ENCODE measurements at places on chromosomes 5 and 9.

DNA sequence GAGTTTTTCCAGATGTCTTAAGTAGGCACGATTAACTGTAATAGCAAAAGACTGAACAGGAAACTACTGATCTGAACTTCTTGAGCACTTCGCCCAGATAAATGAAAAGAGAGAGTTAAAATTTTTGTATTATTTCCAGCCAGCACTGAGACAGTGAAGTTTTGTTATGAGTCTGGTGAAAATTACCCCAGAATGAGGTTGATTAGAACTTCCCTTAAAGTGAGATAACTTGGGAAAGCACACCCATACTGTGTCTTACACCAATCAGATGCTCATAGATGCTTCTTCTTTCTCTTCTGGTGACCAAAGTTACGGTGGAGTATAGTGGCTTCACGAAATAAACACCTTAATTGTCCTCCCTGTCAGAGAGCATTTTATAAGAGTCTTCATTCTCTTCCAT is 131.8 kb upstream of the SLC12A2 start:
- DNase-seq, result no peak

- DNase-seq, result no peak
These were observed 107.4 kb downstream of the SCAMP1 start for GRCh38 chr5:78467752-78468357.

DNA sequence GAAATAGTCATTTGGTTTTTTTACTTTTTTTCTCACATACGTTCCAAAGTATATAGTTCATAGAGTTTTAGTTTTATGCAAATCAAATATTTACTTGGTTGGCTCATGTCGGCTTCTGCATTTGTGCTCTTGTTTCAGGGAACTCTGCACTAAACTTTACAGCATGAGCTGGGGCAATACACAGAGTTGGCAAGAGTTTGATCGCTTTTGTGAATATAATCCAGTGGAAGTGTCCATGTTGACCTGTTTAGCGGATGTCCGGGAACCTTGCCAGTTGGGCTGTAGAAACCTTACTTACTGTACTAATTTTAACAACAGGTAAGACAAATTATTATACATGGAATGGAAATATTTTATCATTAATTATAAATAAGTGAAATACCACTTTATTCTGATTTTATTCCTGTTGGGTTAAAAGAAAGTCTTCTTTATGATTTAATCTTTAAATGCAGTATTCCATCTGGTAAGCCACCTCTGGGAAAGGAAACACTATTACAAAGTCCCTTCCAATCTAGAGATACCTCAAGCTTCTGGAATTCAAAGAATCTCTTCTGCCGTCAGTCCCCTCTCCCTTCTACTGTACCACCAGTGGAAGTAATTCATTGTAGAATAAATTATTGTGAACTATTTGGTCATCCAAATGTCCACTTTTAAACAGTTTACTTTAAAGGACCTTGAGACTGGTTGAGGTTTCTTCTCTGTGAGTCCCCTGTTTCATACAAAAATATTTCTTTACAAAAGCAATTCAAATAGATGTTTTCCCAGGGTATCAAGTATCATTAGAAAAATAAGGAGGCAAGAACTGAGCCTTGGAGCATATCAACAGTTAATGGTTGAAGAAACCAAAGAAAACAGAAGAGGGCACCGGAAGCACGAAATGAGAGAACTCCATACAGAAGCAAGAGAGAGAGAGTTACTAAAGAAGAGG is 45.2 kb upstream of the GLIPR2 start:
- no peak for DNase-seq

DNA sequence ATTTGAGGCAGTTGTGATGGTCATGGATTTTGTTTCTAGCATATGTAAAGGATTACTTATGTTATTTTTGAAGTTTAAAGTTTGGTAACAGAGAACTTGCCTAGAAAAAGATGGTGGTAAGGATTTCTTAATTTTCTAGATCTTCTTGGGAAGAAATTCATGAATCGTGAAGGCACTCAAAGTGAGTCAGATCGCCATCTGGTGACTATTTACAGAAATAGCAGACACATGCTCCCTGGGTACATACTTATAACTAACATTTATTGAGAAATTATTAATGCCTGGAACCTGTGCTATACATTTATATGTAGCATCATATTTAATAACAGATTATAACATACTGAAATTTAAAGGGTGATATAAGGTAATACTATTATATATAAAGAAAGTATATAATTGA is 299.7 kb downstream of the IZUMO3 start:
- no peak for DNase-seq

DNA sequence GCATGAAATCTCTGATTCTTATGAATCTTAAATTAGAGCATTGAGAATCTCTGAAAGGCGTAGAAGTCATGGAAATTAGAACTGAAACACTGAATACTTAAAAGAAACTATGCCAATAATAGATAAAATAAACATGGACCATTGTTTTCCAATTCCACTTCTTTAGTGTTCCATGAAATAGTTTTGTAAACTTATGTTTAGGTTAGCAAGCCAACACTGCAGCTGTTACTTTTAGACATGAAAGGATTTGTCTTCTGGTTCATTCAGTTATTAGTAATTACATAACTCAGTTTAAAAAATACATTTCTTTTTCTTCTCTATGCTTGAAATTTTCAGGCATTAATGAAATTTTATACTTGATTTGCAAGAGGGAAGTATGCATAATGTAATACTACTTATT is 733.4 kb upstream of the NUDT12 start:
- DNase-seq, result no peak

DNA sequence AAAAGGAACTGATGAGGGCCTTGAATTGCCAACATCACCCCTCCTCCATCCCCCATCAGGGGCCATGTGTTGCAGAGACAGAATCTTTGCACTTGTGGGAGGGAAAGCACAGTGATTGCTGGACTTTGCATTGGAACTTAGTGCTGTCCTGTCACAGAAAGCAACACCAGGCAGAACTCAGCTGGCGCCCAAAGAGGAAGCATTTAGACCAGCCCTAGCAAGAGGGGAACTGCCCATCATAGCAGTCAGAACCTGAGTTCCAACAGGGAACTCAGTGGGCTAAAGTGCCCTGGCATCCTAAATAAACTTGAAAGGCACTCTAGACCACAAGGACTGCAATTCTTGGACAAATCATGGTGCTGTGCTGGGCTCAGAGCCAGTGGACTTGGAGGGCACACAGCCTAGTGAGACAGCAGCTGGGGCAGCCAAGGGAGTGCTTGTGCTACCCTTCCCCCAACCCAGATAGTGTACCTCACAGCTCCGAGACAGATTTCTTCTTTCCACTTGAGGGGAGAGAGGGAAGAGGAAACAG is 128.1 kb downstream of the ACTL7B start:
- DNase-seq, result no peak

GRCh38 chr5:136054142-136055019 is 25.6 kb downstream of the TGFBI start:
- no peak for DNase-seq

DNA sequence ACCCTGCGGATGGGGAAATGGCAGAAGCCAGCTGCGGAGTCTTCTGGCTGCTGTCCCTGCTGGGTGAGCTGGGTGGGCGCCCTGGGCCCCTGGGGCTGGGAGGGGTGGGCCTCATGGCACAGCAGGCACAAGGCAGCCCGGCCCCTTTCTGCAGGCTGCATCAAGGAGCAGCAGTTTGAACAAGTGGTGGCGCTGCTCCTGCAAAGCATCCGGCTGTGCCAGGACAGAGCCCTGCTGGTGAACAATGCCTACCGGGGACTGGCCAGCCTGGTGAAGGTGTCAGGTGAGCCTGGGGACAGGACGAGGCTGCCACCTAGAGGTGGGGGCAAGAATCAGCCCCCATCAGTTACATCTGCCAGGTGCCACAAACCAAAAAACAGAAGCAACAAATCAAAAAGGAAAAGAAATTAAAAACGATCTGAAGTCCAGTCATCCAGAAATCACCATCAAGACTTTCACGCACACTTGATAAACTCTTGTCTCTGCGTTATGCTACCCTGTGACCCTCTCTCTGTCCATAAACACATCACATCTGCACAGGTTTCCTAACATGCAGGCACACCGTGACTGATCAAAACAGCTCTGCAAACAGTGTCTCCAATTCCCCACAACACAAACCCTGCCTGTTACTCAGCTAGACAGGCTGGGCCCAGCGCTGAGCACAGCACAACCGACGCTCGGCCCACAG is 13.9 kb downstream of the REXO4 start:
- no peak for DNase-seq

DNA sequence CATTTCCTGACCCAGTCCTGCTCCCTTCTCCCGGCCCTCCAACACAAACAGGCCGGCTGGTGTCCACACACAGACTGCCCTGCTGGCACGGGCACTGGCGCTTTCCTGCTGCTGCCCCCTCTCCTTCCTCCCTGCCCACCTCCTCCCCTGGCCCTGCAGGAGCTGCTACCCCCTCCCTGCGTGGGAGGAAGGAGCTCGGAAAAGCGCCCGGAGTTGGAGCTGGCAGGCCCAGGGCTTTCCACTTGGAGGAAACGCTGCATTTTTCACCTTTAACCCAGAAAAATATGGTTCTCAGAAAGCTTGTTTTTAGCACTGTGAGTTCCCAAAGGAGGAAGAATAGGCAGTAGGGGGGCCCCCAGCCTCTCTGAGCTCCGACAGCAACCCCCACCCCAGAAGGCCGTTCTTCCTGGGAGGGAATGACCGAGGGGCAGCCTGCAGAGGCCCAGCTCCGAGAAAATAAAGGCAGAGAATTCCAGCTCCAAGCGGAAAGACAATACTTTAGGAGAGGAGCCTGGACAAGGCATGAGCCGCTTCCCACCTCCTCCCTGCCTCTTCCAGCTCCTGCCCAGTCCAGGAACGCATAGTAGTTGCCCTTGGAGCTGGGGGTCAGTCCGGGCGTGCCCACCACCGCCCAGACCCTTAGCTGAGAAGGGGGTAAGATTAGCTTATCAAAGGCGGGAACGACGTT is 88.9 kb downstream of the LIFR start:
- no peak for DNase-seq

DNA sequence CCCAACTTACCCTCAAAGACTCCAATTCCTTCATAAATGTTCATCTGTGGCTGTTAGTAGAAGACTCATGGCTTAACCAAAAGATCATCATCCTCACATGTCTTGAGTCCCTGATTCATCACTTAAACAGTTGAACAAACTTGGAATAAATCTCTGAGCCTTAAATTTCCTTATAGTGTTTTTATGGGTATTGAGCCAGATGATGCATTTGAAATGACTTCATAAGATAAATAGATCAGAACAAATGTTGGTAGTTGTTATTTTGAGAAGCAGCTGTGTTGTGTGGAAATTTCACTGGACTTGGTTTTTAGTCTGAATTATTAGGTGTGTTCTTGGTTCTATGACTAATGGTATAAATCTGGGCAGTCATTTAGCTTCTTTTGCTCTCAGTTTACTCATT is 236.2 kb downstream of the NNT start:
- no peak for DNase-seq

- DNase-seq, result no peak
These were observed 4.9 kb downstream of the MEGF10 start for GRCh38 chr5:127295454-127295853.

- DNase-seq, result no peak
These were observed 661.8 kb upstream of the RIOK2 start for GRCh38 chr5:97844797-97845196.

- no peak for DNase-seq
These were observed 1.4 kb upstream of the TRIO start for GRCh38 chr5:14141764-14142163.

- no peak for DNase-seq
These were observed 15.2 kb upstream of the TAL2 start for GRCh38 chr9:105646879-105647594.

GRCh38 chr9:118578467-118578866 is 790.8 kb downstream of the BRINP1 start:
- DNase-seq, result no peak

GRCh38 chr9:134204991-134205578 is 40.7 kb upstream of the RNU6ATAC start:
- DNase-seq, result no peak

DNA sequence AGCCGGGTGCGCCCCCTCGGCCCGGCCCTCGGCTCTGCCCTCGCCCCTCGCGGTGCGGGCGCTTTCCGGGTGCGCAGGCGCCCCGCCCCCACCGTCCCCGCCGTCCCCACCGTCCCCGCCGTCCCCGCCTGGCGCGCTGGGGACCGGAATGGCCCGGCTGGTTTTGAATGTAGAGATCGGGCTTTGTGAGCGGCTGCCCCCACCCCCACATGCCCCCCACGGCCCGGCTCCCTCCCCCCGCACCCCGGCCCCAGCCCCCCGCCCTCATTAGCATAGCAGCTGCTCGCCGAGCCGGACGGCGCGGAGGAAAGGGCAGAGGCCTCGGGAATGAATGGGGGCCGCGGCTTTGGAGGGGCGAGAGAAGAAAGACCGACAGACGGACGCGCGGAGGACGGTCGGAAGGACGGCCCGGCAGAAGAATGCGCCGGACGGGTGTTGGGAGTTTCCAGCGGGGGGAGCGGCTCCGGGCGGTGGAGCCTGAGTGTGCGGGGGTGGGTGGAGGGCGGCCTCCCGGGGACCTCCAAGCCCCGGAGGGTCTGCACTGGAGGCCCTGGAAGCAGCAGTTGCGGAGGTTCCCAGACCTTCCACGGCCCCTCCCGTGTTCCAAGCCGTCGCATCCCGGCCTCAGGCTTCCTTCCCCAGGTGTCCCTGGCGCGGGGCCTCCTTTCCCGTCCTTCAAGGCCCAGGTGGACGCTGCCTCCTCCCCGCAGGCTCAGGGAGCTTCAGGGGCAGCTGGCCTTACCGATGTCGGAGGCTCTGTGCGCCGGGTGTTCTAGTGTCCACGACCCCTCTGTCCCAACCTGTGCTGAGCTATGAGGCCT is 6.0 kb downstream of the NRARP start:
- DNase-seq, result no peak

GRCh38 chr5:80192507-80193241 is 63.2 kb downstream of the SERINC5 start:
- no peak for DNase-seq

DNA sequence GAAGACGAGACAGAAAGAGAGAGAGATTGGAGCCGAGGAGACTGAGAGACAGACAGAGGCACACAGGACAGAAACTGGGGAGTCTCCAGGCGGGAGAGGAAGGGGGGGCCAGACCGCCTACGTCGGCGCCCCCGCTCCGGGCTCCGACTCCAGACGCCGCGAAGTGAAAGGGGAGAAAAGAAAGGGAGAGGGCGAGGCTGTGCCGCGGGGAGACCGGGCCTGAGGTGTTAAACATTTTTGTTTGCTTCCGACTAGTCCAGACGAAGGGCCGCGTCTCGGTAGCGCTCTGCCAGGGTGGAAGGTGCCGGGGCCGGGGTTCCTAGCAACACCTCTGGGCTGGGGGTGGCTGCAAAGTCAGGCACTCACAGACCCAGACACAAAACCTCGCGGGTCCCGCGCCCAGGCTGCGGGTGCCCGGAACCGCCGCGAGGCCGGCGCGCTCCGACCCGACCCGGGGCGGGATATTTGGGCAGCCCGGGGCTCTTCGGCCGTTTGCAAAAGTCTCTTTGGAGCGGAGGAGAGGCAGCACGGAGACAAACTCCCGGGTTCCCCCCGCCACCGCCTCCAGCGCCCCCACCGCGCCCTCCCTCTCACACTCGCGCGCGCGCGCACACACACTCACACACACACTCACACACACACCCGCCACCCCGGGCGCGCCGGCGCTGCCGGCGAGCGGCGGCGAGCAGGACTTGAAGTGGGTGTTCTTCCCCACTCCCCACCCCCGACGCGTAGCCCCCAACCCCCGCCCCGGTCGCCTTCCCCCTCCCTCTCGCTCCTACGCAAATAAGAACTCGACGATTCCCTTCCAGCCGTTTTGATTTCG is 626 bp upstream of the FST start:
- no peak for DNase-seq

All from bone marrow (tissue), 2 donors.